Nephron progenitor cell (in vitro differentiated cells): ENCODE measurements at places on chromosomes 4 and X.

DNA sequence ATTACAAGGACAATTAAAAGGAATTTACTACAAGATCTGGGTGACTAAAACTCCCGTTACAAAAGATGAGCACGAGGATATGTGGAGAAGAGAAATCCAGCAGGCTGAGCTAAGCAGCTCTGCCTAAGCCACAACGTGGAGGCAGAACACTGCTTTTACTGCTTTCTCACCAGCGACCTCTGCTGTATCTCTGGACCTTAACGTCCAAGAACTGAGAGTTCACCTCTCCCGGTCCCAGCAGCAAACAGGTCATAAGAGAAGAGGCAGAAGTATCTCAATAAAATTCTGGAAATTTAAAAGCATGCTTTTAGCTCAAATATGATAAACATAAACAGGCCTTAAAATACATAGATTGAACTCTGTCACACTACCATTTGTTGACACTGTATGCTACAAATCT lies 81.0 kb downstream of the ADGRA3 start:
- DNase-seq = peak; percentile 44

- no peak for DNase-seq
Measured at GRCh38 chr4:83269256-83269655, 15.3 kb downstream of the COQ2 start.

DNA sequence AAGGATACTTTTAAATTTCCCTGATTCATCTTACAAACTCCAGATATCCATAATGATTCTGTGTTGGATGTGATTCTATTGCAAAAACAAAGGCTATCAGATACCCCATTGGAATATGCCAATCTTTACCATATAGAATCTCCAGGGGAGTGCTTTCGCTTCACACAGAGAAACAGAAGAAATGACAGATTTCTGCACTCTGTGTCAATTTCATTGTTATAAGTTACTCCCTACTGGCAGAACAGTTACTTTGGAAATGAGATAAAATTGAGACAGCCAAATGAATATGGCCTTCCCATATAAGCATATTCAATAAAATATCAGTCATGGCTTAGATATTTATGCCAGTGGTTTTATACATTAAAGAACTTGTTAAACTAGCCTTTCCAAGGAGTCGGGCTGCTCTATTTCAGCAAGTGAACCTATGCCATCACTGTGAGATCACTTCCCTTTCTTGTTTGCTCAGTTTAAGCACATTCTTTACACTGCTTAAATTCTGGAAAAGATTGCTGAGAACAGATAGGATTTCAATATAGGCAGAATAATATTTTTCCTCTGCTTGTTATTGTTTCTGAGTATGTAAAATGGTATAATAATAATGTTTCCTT lies 127.5 kb upstream of the ANXA10 start:
- DNase-seq = no peak

DNA sequence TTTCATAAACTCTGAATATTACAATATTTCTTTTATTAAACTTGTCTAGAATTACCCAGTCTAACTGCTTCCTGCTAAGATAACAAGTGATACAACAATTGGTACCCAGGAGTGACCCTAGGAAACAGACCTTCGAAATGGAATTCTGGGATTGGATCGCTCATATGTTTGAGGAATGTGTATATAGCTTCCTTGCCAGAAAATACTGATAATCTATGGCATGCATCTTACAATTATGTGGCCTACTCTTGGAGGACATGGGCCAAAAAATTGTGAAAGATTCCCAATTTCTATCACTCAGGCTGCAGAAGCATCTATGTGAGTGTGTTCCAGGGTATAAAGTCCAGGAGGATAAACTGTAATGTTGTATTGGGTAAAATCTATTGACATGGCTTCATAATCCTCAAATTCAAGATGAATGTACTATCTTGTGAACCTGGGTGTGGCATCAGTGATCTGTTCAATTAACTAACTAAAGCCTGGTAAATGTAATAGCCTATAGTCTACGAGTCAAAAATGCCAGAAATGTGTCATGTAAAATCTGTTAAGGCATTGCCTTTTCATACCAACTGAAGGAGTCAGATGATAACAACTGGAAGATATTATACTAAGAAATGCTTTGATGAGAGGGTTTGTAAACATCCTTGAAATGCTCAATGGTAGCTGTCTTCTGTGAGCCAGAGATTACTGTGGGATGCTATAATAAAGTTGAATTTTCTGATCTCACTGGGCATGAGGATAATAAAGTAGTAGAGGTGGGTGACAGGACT lies 1499.3 kb downstream of the PCDH7 start:
- DNase-seq = no peak

DNA sequence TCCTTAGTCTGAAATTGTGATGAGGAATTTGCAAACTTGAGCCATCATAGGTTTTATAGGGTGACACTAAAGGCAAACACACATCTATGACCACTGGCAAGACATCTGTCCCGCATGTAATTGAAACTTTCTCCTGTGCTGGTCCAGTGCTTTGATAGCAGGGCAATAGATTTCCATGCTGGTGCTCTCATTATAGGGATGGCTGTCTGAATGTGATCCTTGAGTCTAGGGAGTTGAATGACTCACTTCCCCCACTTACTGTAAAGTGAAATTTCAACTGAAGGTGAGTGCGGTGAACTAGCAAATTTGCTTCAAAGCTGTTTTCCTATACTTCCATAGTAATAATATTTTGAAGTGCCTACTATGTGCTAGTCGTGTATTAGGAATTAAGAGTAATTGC lies 1630.0 kb downstream of the STIM2 start:
- no peak for DNase-seq

- no peak for DNase-seq
Measured at GRCh38 chr4:1099270-1099669, 14.1 kb downstream of the RNF212 start.

- DNase-seq = no peak
Measured at GRCh38 chrX:120819126-120819525, 56.5 kb downstream of the CT47B1 start.

- DNase-seq = no peak
Measured at GRCh38 chr4:140757232-140757630, 1.0 kb upstream of the TBC1D9 start.

DNA sequence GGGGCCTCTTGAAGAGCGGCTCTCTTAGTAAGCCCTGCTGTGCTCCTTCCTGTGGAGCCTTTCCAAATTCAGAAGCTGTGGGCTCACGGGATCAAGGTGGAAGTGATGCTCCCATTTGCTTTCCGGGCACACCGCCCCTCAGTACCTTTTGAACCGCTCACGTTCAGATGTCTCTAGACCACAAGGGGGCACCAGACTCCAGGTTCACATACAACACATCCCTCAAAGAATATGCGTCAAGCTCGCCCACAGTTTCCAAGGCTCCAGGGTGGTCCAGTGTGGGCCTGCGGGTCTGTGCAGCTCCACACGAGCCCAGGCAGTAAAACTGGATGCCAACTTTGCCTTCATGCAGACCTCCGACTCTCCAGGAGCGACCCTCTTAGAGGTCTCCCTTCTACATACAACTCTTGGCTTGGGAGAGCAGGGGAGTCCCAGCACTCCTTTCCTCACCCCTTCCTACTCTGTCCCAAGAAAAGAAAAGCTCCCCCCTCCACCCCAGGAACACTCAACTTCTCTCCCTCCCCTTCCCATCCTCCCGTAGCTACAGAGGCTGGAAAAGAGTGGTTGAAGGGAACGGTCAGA lies 11.0 kb downstream of the SUPT20HL1 start:
- peak; percentile 78 for DNase-seq

- DNase-seq = no peak
Measured at GRCh38 chr4:168615294-168616065, 118.6 kb downstream of the PALLD start.

GRCh38 chr4:72365016-72365415 lies 204.0 kb downstream of the ADAMTS3 start:
- no peak for DNase-seq

DNA sequence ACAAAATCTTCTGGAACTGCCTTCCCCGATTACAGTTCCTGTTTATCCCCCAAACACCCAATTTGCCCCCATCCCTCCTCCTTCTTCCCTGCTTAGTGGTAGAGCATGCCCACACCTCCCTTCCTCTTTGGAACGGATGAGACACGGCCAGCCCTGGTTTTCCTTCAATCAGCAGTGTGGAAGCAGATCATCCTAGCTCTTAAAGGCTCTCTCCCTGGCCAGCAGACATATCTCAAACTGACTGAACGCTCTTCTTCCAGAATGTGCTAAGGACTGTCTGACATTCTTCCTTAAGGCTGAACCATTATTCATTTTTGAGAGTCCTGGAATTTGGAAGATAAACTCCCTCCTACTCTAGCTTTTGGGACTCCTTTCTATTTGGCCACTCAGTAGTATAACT lies 161.1 kb downstream of the TRIML1 start:
- DNase-seq = no peak

DNA sequence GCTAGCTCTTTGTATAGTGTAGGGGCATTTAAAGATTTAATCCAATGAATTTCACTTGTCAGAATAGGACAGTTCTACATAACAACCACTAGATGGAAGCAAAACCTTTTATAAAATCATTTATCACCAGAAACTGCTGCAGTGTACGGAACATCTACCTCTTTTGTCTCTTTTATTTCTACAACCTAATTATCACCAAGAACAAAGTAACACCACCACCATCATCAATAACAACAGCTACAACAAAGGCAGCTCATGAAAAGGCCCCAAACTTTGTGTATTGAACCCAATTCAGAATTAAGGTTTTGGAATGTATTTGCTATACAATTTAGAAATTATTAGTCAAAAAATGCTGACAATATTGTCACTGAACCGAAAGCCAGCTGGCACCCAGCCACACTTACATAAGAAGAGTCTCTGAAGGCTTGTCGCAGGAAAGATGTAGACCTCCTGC lies 260.9 kb upstream of the RPS6KA3 start:
- DNase-seq = no peak

DNA sequence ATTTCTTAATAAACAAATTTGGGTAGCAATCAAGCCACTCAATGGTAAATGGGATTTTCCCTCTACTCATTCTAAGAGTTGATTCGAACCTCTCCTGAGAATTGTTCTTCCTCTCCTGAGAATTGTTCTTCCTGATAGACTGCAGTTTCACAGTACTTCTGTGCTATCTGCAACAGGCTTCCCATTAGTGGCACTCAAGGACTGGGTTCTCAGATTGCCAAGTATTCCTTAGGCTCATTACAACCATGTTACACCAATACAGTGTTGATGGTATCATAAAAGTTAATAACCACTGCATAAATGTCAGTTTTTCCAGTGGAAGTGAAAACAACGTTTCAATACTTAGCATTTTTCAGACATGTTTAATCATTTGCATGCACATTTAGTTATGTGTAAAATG lies 201.6 kb downstream of the FRMPD4 start:
- DNase-seq = no peak

GRCh38 chr4:168484626-168485025 lies 4.3 kb upstream of the DDX60L start:
- no peak for DNase-seq

DNA sequence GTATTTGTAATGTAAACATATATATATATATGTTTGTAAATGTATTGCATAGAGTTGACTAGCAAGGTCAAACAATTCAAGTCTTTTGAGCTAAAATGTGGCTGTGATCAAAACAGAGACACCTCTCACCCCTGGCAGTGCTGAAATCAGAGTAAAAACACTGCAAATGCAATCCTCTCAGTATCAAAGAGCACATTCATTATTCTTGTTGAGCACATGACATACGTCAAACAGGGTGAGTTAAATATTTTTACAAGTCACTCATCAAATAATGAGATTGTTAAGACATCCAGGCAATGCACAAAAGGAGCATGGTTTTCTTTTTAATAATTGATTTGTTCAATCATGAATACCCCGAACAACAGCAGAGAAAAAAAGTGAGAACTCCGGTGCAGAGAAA lies 114.1 kb upstream of the KCNIP4 start:
- DNase-seq = no peak

DNA sequence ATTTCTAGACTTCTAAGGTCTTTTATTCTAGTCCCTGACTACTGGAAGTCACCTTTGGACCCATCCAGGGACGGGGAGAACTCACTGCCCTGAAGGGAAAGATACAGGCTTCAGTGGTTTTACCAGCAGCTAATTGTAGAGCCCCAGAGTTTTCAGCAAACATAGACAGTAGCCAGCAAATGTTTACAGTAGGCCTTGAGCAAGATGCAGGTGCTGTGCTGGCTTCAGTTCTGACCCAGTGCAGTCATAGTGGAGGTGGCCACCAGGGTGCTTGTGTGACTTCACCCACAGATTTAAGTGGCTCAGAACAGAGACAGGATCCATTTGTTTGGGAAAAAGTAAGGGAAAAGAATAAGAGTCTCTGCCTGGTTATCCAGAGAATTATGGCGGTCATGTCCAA lies 384.4 kb upstream of the AR start:
- no peak for DNase-seq

GRCh38 chr4:122576261-122577188 lies 44.3 kb downstream of the IL21 start:
- DNase-seq = no peak

DNA sequence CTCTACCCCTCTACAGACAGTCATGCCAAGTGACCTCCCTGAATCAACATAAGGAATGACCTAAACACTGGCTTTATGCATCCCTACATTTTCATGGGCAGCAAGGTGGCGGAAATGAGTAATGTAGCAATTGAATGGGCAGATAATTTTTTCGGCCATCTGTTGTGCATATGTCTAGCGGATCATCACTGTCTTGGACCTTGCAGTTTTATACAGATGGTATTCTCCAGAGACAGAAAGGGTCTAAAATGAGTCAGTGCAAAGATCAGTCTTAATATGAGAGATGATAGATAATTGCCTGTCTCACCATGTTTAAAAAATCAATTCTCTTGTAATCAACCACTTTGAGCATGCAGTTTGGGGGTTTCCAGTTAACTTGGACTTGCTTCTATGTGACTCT lies 177.3 kb upstream of the DKK2 start:
- no peak for DNase-seq

- DNase-seq = no peak
Measured at GRCh38 chr4:116598980-116599789, 486.2 kb downstream of the TRAM1L1 start.

DNA sequence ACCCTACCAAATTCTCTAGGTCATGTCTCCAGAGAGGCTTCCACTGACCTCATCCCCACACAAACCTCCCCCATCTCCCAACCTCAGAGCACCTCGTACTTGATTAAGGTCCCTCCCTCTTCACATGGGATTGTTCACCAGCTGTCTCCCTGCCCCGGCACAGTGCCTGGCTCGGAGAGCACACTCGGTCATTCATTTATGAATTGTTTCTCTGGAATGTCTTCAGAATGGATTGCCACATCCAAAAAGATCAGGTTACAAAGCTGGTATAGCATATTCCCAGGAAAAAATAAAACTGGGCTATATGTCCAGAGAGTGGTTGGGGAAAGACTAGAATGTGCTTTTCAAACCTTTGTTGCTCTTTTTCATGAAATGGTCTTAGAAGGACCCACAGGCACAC lies 21.6 kb downstream of the JAKMIP1 start:
- DNase-seq = no peak

GRCh38 chr4:81428002-81428401 lies 43.7 kb downstream of the RASGEF1B start:
- DNase-seq = no peak

- DNase-seq = no peak
Measured at GRCh38 chr4:3530051-3530450, 2.2 kb downstream of the LRPAP1 start.

- no peak for DNase-seq
Measured at GRCh38 chr4:95411371-95412088, 137.2 kb downstream of the UNC5C start.
